ENCODE measurements at places on chromosomes 2 and 18. TPM values are rescaled to one million over a fixed set of nuclear protein-coding genes. Genes with fewer than 3 reads are reported as not detected.

Gene CCDC74B
- total RNA-seq, result 5.5 TPM

DNA sequence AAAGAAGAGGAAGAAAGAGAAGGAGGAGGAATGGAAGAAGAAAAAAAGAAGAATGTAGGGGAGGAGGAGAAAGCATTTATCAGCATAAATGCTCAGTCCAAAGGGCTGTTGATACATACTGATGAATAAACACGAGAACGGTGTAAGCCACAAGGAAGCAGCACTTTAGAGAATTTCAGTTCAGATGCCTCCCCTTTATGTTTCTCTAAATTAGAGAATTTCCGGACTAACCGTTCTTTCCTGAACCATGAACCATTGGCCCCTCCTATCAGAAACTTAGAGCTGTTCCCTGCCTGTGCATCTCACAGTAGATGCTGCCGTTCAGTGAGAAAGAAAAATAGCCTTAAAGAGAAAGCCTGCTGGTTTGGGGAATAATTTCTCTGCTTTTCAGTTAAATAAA lies 49.2 kb upstream of the TUBA3D start:
- DNase-seq, result no peak

DNA sequence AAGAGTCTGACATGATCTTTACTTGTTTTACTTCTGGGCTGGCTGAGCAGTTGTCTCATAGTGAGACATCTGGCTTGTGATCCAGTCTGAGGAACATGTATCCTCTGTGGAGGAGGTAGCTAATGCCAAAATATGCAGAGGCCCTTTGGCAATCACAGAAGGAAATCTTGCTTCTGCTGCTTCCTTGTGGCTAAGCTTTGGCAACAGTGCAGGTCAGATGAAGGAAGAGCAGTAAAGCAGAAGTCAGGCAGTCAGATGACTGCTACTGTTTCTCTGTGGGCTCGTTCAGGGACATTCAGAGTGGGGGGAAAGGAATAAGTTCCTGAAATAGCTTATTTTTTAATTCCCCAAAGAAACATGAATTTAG lies 22.3 kb downstream of the DOK1 start:
- DNase-seq, result no peak

- no peak for DNase-seq
Observed at GRCh38 chr2:97991081-97991856, 4.5 kb downstream of the TMEM131 start.

GRCh38 chr2:38330754-38331153 lies 46.3 kb downstream of the ATL2 start:
- no peak for DNase-seq

DNA sequence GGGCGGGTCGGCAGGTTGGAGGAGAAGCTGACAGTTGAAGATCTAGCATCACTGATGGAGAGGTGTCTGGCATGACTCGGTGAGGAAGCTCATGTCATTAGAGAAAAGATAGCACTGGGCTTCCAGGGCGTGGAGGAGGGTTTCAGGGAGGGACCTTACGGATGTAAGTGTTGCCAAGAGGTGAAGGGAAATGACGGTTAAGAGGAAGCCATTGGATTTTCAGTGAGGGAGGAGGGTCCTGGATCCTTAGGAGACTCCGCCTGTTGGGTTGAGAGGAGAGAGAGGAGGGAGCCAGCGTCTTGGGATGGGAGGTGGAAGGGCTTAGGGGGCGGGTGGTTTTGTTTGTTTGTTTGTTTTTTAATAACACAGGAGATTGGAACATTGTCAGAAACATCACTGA lies 103.2 kb downstream of the WDSUB1 start:
- no peak for DNase-seq

- no peak for DNase-seq
Observed at GRCh38 chr2:163675388-163675787, 60.4 kb downstream of the FIGN start.

- no peak for DNase-seq
Observed at GRCh38 chr2:66030553-66030952, 404.4 kb upstream of the MEIS1 start.

Gene PCARE
- total RNA-seq, result not detected

DNA sequence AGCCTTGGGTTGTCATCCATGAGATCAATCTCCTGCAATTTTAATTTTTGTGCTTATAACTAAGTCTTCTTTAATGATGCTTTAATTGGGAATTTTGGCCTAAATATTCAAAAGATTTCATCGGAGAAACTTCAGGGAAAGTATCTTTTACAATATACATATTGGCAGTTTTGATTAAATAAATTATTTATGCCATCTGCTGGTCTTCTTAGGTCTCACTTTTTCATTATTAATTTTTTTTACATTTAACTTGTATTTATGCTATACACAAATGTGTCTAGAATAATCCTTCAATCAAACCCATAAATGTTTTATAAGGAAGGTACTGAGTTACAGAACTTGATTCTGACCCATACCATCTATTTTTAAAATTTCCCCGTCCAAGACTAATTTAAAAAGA lies 95.1 kb upstream of the XPO1 start:
- no peak for DNase-seq

DNA sequence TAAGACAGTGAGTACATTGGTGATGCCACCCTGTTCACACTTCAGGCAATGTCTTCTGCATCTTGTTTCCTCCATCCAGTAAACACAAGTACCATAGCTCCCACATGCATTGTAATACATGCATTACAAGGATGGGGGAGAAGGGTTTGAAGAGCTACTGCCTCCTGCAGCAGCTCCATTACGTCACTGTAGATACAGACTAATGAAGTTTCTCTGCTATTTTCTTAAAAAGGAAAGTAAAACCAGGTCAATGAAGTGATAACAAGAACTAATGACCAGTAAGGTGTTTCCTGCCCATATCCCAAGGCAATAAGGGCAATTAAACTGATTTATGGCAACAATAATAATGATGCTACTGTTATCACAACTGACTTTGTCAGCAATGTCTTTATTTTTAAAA lies 18.2 kb upstream of the BBS5 start:
- DNase-seq, result no peak

- DNase-seq, result no peak
Observed at GRCh38 chr2:134498654-134499053, 220.1 kb downstream of the TMEM163 start.

- DNase-seq, result no peak
Observed at GRCh38 chr2:236219411-236219810, 44.8 kb downstream of the ASB18 start.

DNA sequence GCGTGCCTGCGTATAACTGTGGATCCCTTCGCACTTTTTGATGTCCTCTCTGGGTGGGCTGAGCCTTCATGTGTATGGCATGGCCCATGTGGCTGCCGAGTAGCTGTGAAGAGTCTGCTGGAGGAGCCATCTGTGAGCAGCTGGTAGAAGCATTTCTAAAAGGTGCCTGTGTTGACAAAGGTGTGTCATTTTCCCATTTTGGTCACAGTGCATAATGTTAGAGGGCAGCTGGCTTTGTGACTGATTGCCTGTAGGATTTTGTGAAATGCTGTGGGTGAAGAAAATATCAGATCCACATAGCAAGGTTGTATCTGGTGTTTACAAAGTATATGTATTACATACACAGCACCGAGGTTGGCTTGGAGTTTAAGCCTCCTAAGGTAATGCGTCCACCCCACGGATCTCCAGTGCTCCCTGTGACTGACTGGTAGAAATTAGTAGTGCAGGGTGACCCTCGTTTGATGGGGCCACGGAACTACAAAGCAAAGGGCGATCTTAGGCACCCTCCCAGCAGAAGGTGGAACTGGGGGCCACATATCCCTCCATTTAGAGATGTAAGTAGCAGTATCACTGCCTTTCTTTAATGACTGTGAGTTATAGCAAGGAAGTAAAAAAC lies 16.5 kb downstream of the GATA6 start:
- no peak for DNase-seq

Gene SF3B1
- 230 TPM for total RNA-seq

Gene SCYGR4
- total RNA-seq, result 0.14 TPM

DNA sequence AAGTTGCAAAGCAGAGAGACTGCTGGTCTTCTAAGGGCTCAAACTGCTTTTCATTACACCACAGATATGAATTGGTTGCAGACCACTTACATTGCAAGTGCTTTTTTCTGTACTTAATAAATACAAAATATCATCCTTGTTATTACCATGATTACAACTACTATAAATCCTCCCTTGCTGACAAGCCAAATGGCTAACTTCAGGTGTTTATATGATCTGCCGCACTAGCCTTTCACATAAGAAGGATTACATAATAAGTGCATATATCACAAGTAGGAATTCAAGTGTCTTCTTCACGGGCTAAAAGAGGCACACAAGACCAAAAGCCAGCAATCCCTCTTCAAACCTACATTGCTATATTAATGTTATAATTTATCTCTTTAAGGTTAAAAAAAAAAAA lies 373.0 kb downstream of the ZEB2 start:
- no peak for DNase-seq

- no peak for DNase-seq
Observed at GRCh38 chr2:62611854-62612253, 93.7 kb upstream of the EHBP1 start.

DNA sequence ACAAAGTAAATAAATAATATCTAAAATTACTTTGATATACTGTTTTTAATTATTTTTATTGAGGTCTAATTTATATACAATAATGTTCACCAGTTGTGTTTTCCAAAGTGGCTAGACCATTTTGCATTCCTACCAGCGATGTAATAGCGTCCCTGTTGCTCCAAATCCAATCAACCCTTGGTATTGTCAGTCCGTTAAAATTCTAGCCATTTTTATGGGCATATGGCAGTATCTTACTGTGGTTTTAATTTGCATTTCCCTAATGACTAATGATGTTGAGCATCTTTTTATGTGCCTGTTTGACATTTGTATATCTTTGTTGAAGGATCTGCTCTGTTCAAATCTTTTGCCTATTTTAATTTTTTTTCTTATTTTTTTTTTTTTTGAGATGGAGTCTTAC lies 185.0 kb downstream of the PRPF40A start:
- DNase-seq, result no peak

- DNase-seq, result no peak
Observed at GRCh38 chr2:136242687-136243277, 124.8 kb upstream of the CXCR4 start.

GRCh38 chr2:1544478-1545069 lies 131.3 kb downstream of the TPO start:
- DNase-seq, result no peak

Gene DAW1
- total RNA-seq, result 99.2 TPM

GRCh38 chr2:23127465-23127864 lies 257.5 kb upstream of the KLHL29 start:
- DNase-seq, result no peak

DNA sequence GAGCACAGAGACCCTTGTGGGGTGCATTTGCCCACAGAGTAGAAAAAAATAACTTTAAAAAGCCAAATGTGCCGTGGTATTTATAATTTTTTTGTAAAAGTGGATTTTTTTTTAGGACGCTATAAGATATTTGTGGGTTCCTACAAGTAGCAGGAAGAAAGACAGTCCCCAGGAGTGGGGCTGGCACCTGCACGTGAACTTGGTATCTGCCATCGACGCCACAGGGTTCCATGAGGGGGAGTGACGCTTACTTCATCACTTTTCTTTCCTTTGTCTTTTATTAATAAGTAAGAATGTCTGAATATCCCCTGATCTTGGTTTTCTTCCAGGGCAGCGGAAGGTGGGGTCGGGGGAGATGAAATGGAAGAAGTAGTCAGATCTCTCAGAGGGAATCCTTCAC lies 207.0 kb downstream of the TWIST2 start:
- DNase-seq, result no peak

DNA sequence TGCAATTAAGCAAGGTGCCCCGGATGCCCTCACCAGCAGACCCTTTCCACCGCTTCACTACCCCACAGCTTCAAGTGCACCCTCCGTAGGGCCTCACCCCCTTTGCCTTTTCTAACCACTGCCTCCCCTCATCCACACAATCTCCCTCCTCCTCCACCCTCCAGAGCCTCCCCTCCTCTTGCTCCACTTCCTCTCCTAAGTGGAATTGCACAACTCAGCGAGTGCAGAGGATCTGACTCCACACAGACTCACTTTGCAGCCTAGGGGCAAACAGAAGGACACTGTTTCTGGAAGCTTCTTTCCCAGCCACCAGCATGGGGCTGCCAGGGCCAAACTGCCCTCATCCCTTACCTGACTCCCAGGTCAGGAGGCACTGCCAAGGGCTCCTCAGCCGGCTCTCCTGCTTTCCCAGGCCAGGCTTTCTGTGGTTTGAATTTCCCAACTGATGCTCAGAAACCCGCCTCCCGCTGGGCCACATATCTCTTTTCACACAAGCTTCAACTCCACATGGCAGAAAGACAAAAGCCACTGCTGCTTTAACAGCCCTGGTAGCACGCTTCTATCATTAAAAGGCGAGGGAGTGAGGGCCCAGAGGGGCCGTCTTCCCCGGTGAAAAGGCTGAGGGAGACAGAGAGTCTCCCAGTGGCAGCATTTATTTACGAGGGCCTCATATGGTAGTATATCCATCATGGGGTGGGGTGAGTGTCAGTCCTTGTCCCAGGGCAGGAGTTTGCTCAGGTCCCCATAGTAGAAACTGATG lies 74.7 kb upstream of the MGAT4A start:
- no peak for DNase-seq

Gene GNLY
- not detected for total RNA-seq

DNA sequence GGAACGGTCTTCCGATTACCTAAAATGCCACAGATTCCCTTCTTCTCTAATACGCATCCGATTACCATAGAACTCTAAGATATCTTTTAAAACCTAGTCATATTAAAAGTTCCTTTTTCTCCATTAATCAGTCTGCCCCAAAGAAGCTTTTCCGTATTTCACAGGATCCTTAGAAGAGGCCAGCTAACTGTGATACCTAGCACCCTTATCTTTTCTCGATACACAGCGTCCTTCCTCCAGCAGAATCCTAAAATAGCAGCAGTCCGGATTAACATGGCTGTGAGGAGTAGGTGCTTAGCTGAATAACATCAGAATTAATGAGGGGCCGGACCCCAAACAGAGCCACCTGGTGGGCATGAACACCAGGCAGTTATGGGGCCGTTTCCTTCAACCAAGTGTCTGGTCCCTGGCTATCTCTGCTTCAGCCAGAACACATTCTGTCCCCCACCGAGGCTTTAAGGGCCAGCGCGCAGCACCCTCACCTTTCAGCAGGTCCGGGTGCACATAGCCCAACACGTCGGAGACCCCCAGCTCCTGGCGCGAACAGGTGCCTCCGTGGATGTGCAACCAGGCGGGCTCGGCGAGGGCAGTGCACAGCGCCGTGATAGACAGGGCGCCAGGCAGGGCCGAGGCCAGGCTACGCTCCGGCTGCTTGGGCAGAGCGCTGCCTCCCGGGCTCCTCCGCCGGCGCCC lies 995 bp downstream of the TMEM127 start:
- no peak for DNase-seq

All from NCI-H460 (cell line).